Stimulated activated CD8-positive, alpha-beta memory T cell treated with anti-CD3 and anti-CD28 coated beads, Interleukin-15, amount 100 ng/mL, for 4 hours (primary cell): ENCODE measurements at places on chromosomes 12 and 14.

- peak; percentile 7 for DNase-seq
These were observed 154.4 kb downstream of the KCNK10 start for GRCh38 chr14:88168498-88169165.

DNA sequence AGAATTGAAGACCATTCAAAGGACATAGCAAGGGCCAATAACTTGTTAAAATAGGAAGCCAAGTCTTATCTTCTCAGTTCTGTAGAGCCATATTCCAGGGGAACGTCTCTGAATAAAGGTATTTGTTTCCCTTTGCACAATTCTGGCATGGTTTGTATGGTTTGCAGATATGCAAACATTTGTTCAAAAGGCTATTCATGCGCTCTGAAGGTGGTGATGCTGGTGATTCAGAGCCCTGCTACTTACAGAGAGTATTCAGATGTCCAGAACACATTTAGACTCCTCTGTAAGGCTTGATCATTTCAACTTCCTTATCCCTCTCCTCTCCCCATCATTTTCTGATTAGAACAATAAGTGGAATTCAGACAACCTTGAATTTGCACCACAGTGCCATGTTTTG is 35.9 kb downstream of the SLC4A8 start:
- no peak for DNase-seq

- no peak for DNase-seq
These were observed 460.2 kb downstream of the RAD51B start for GRCh38 chr14:68279777-68280233.

- no peak for DNase-seq
These were observed 75.3 kb upstream of the SFSWAP start for GRCh38 chr12:131635491-131636122.

GRCh38 chr14:23538050-23538718 is 13.4 kb downstream of the ZFHX2 start:
- DNase-seq, result no peak

GRCh38 chr14:51593397-51593796 is 58.3 kb upstream of the FRMD6 start:
- no peak for DNase-seq

GRCh38 chr12:62588916-62589315 is 122.3 kb downstream of the MON2 start:
- no peak for DNase-seq

GRCh38 chr12:69154585-69155363 is 84.6 kb upstream of the CPSF6 start:
- DNase-seq, result peak; percentile 42

- DNase-seq, result no peak
These were observed 56.4 kb downstream of the PITPNM2 start for GRCh38 chr12:123094349-123095077.

DNA sequence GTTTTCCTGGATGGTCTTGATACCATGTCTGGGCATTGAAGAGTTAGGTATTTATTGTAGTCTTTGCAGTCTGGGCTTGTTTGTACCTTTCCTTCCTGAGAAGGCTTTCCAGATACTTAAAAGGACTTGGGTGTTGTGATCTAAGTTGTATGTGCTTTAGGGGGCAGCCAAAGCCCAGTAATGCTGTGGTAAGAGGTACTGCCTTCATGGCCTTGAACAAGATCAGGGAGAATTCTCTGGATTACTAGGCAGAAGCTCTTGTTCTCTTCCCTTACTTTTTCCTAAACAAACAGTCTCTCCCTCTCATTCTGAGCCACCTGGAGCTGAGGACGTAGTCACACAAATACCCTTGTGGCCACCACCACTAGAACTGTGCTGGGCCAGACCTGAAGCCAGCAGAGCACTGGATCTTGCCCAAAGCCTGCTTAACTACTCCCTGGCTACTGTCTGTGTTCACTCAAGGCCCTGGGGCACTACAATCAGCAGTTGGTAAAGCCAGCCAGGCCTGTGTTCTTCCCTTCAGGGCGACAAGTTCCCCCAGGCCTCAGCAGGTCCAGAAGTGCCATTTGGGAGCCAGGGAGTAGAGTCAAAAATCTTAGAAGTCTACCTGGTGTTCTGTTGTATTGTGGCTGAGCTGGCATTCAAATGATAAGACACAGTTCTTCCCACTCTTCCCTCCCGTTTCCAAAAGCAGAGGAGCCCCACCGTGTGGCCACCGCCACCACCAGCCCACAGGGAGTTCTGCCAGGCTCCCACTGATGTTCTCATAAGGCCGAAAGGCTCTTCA is 11.4 kb downstream of the PRORP start:
- no peak for DNase-seq

DNA sequence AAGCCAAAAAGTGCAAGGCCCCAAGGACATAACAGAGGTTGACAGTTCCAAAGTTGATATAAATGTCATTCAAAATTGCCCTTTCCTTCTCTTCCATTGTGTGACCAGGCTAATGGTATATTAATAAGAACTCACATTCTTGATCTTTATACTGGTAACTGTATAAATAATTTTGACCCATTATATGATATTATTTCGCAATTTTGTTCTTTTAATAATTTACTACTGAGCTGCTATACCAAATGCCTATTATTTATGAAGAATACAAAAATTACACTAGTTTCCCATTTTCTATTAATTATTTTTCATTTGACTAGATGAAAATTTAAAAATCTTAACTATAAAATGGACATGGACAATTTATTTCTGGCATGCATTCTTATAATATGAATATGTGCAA is 370.2 kb downstream of the SOX5 start:
- DNase-seq, result no peak

DNA sequence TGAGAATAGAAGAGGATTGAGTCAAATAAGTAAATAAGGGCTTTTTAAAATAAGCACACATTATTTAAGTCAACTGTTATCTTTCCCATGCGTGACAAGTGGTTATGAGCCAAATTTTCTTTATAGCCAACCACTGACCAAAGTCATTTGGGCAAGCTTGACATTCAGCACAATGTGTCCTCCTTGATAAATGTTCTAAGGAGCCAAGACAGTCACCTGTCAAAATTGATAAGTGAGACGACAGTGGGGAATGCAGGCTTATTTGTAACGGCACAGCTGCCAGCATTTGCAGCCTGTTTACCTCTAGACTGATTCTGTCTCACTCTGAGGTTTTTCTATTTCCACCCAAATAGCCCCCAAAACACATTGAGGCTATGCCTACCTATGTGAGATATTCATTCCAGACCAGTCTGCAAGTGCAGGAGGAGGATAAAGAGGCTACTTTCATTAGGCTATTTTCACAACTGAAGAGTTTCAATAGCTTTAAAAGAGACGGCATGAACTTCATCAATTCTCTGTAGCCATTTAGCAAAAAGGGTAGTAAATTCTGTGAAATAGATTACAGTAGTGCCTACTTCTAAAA is 339.5 kb downstream of the PDZRN4 start:
- DNase-seq, result no peak

- DNase-seq, result no peak
These were observed 281.2 kb downstream of the PAWR start for GRCh38 chr12:79409562-79409961.

GRCh38 chr14:100476012-100476822 is 111.0 kb downstream of the BEGAIN start:
- DNase-seq, result no peak

DNA sequence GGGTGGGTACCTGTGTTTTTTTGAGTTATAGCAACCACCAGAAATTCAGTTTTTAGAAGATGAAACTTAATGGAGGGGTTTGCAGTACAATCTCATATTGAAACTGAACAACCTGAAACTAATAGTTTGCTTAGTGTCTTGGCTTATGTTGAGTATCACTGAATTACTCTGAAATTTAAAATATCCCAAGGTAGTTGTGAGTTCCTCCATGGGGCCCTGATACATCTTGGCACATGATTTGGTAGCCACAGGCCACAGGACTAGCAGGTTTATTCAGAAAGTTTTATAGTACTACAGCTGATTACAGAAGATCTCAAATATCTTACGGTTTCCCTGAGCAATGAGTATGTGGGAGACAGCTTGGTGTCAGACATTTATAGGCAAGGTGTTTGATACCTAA is 10.4 kb downstream of the PTGES3 start:
- DNase-seq, result no peak

GRCh38 chr12:117052386-117053049 is 46.7 kb downstream of the TESC start:
- DNase-seq, result no peak

DNA sequence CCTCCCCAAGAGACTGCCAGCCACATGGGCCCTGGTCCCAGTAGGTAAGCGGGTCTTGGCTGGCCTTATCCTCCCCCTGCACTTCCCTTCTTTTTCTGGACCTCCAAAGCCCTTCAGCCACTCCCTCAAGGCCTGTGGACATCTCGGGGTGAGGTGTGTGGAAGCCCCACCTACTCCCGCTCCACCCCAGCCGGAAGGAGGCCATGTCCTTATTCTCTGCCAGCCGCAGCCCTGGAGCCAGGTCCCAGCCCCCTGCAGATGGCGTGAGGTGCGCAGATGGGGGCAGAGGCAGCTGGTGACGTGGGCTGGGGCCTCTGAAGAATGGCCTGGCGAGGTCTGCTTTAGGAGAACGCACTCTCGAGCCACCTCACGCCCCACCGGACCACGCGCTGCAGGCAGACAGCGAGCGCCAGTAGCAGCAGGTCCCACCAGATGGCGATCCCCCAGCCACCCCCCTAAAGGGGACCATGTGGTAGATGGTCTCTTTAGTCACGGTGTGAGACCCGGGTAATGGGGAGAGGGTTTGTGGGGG is 167.1 kb downstream of the TSPAN9 start:
- no peak for DNase-seq
